ENCODE measurements at places on chromosomes 16 and 17.
A peak's percentile ranks its signal among the peaks of the same experiment; 100 is the strongest.

DNA sequence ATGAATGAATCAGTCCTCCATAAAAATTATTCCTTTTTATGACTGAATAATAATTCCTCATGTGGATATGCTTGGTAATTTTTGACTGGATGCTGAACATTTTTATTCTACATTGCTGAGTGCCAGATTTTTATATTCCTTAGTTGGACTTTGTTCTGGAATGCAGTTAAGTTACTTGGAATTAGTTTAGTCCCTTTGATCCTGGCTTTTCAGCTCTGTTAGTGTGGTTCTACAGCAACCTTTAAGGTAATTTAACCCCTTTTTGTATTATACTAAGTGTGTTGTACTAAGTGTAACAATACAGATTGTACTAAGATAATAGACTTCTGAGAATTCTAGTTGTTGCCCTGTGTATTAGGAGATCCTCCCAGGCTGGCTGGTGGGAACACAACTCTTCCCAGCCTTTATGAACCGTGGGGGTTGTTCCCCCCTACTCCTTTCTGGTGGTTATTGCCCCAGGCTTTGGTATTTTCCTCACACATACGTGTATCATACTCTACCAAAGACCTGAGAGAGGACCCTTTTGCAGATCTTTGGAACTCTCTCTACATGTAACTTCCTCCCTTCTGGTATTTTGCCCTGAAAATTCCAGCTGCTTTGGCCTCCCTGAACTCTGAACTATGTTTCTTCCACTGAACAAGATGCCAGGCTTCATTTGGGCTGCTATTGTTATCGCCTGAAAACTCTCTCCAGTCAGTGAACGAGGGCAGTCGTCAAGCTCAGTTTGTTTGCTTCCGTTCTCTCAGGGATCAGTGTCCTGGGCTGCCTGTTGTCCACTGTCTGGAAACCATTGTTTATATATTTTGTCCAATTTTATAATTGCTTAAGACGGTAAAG, 30.5 kb downstream of the TANGO6 start:
- no peak for DNase-seq

GRCh38 chr16:72785171-72785570, 262.8 kb downstream of the ZFHX3 start:
- DNase-seq, result no peak

- DNase-seq, result no peak
Observed at GRCh38 chr16:87607223-87607622, 4.9 kb downstream of the JPH3 start.

DNA sequence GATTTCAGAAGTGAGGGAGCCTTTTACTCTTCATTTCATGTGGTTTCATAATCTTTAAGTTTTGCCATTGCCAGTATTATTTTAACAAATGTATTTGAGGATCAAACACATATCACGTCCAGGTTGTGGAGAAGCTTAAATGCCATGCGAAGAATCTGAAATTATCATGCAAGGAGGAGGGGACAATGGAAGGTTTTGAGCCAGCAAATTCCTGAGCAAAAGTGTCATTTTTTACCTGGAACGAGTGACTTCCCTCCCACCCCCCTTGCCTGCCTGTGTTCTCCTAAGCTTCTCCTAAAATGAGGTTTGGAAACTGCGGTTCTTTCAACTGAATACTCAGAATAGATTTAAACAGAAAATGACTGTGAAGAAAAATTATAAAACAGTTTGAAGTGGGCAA, 77.6 kb downstream of the C16orf95 start:
- DNase-seq, result no peak

DNA sequence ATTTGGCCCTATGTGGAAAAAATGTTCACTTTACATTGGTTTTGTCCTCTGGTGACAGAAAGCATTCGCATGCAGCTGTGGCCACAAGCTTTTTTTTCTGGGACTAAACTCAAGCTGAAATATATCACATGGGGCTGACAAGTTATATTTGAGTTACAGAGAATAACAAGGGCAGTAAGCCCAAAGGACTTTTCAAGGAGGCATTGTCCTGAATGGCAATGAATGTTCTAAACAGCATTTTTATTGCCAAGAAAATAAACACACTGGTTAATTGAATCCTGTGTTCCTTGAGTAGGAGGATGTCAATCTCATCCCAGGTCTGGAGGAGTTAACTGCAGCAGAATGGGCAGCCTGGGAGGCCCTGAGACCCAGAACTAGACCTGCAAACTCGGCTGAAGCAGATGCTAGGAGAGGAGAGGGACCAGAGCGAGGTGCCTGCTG, 114.5 kb downstream of the COPRS start:
- DNase-seq, result peak; percentile 52

GRCh38 chr17:954431-955164, 25.0 kb downstream of the NXN start:
- DNase-seq, result no peak

DNA sequence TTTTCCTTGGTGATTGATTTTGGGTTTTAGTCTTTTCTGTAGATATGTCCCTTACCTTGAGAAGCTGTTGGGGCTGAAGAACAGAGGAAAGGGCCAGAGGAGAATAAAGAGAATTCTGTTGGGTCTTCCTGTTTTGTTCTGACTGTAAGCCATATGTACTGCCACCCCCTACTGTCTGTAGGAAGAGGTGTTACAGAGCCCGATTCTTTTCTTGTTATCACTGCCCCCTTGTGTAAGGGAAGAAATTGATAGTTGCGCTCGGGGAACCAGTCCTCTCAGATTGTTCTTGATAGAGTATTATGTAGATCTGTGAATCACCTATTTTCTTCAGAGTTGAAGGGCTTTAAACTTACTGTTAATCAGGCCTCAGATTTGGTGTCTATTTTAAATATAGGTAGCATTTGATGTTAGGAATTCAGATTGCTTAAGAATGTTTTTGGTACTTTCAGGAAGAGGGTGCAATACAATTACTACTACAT, 2.4 kb downstream of the TANC2 start:
- peak; percentile 61 for DNase-seq

- peak; percentile 64 for DNase-seq
Observed at GRCh38 chr17:27601069-27601974, 29.7 kb upstream of the LGALS9 start.

- no peak for DNase-seq
Observed at GRCh38 chr16:61002479-61003204, 1033.6 kb downstream of the CDH8 start.

DNA sequence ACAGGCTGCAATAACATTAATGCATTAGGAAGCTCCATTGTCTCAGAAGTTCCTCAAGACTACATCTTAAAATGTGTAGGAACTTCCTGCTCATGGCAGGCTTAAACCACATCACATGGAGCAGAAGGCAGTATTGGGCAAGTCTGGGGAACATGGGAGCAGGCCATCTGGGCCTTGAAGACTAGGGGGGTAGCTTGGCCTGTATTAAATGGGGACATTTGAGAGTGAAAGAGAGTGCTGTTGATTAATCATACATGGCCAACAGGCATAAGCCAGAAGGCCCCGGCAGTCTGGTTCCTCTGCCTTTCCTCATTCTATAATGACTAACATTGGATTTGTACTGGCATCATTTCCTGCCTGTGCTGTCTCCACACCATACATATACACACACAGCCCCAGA, 25.2 kb upstream of the SLC5A11 start:
- no peak for DNase-seq

GRCh38 chr16:56589141-56590039, at the start of gene MT3:
Gene MT3, plus strand, starts transcription at chr16:56589528. Its CDS starts 63 bp downstream, at chr16:56589591.
- no peak for DNase-seq

DNA sequence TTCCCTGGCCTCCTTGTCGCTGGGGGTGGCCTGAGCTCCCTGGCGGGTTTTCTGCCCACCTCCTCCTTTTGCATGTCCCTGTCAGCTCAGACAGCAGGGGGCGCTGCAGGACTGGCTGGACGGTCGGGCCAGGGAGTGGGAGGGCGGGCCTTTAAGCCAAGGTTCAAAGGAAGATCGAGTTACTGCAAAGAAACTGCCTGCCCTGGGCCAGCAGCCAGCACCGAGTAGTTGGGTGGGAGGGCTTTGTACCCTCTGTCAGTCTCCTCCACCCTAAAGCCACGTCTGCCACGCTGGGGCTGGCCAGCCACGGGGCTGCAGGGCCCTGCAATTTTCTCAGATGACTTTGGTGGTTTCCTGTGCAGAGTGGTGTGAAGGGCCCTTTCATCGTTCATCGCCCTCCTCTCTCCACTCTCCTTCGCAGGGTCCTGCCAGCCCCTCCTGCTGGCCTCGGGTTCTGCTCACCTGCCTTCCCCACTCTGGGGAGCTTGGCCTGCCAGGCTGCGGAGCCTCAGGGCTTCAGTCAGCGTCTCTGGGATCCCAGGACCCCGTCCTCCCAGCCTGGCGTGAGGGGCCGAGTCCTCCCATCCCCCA, 12.3 kb downstream of the GPR142 start:
- DNase-seq, result peak; percentile 75

GRCh38 chr16:15435216-15435864, 952 bp downstream of the BMERB1 start:
- DNase-seq, result no peak

GRCh38 chr17:43025290-43025657, 243 bp downstream of the RND2 start:
- DNase-seq, result no peak

DNA sequence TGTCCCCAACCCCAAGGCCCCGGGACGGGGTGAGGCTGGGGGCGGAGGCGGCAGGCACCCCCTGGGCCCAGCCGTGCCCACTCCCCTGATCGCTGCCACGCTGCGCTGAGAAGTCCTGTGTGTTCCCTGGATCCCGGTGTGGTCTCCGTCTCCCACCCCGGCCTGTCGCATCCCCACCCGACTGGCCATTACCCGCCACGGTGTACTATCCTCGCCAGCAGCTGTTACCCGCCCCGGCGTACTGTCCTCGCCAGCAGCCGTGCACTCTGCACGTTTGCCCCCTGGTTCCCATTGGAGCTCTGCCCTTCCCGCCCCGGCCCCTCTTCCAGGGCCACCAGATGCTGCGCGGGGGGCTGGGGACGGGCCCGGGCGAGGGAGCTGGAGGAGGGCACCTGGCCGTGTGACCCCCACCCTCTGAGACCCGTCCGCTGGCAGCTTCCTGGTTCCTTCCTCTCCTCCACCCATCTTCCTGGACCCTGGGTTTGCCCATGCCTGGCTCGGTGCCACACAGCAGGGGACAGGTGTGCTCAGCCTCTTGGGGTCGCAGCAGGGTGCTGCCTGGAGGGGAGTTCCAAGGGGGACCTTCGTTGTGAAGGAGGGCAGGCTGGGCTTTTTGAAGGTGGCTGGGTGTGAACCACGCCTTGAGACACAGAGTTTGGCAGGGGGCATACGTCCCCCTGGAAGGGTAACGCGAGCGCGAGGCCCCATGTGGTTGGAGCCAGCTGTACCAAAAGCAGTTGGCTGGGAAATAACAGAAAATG, 19.7 kb downstream of the BAHCC1 start:
- DNase-seq, result no peak

DNA sequence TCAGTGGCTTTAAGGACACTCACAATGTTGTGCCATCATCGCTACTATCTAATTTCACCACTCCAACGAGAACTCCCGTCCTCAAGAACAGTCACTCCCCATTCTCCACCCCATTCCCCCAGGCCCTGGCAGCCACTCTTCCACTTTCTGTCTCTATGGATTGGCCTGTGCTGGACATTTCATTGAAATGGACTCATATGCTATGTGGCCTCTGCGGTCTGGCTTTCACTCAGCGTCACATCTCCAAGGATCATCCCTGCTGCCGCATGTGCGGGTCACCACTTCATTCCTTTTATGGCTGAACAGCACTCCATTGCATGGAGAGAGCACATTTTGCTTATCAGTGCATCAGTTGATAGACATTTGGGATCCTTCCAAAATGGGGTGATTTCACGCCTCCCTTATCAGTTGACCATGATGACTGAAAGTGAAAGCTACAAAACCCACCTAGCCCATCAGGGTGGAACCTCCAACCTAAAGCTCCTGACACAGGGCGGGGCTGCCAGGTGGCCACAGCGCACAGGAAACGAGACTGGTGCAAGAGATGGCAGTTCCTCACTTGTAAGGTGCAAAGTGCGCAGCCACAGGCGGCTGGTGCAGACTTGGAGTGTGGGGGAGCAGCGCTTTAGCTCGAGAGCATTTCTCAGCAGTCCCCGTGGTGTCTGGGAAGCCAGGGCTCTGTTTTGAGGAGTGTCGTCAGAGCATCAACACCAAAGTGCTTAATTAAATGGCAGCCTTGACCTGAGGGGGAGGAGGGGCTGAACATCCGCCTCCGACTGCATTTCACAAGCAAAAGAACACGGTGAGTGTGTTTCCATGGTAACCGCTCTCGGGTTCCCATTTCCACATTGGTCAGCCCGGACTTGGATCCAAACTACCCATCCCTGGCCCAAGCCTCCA, 23.8 kb downstream of the COTL1 start:
- DNase-seq, result no peak

DNA sequence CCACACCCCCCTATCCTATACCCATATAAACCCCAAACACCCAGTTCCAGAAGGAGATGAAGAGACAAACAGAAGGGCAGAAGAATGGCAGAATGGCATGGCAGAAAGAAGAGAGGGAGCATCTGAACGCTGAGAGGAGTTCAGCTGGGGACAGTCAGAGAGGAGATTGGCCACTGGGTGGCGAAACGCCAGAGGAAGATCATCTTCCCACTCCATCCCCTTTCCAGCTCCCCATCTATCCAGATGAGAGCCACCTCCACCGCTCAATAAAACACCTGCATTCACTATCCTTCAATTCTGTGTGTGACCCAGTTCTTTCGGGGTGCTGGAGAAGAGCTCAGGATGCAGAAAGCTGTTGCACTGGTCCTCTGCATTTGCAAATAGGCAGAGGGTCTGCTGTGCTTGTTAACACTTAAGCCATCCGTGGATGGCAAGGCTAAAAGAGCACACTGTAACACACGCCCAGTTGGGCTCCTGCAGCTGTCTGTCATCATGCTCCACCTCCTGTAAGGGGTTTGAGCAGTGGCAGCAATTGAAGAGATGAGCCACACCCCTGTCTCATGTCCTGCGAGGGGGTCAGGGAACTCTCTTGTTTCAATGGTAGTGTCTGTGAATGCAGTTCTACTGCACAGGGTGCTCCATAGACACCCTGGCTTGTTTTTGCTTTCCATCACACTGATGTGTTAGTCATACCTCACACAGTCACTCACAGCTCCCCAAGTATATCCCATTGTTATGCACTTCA, 1034.8 kb upstream of the RBFOX1 start:
- DNase-seq, result no peak

DNA sequence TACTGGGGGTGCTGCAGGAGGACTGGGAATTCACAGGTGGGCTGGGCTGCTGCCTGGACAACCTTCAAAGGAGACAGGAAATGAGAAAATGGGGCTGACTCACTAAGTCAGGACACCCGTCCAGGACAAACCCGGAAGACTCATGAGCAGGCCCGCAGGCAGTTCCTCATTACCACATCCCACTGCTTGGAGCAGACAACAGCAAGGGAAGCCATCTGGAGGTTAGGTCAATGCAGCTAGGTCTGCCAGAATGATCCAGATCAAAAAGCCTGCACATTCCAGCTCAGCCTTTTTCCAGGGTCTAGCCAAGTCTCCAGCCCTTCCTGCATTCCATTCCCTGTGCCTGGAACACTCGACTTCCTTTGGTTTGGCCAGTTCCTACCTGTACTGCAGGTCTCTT, 536.5 kb upstream of the CDH11 start:
- no peak for DNase-seq

- no peak for DNase-seq
Observed at GRCh38 chr17:36722121-36722902, 120.9 kb downstream of the MRM1 start.

GRCh38 chr16:66298571-66299120, 67.8 kb upstream of the CDH5 start:
- no peak for DNase-seq

- no peak for DNase-seq
Observed at GRCh38 chr16:48160575-48160974, 4.8 kb upstream of the ABCC12 start.
